ENCODE measurements at places on chromosomes 2 and 18. TPM values are rescaled to one million over a fixed set of nuclear protein-coding genes. Genes with fewer than 3 reads are reported as not detected.

Gene CD226
- 0.93 TPM for total RNA-seq

Gene UGT1A4
- total RNA-seq, result not detected

Gene ASTL
- not detected for total RNA-seq

Gene ANKRD62
- not detected for total RNA-seq

Gene RASGRP3
- 5.8 TPM for total RNA-seq

Gene RAX
- not detected for total RNA-seq
